ENCODE measurements at places on chromosomes 13 and 19.

GRCh38 chr13:19967621-19968020 lies 9.1 kb downstream of the ZMYM2 start:
- peak; percentile 59 for DNase-seq

GRCh38 chr19:30105727-30106126 lies 163.7 kb downstream of the URI1 start:
- DNase-seq = no peak

DNA sequence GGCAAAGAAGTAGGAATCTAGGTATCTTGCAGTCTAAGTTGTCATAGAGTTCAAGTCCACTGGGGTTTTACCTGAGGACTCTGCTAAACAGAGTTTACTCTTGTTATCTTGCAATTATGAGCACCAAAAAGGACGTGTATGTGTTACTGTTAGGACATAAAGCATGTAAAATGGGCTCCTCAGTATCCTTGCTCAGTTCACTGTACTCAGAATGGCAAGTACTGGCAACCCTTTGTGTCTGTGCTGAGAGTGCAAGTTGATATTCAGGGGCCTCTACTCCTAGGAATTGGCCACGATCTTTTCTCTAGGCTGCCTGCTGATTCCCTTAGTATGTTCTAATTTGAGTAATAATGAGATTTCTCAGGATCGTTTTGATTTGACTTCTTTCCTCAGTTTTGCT lies 13.3 kb downstream of the TDRD3 start:
- no peak for DNase-seq

GRCh38 chr13:24348797-24349515 lies 39.6 kb downstream of the C1QTNF9 start:
- no peak for DNase-seq

DNA sequence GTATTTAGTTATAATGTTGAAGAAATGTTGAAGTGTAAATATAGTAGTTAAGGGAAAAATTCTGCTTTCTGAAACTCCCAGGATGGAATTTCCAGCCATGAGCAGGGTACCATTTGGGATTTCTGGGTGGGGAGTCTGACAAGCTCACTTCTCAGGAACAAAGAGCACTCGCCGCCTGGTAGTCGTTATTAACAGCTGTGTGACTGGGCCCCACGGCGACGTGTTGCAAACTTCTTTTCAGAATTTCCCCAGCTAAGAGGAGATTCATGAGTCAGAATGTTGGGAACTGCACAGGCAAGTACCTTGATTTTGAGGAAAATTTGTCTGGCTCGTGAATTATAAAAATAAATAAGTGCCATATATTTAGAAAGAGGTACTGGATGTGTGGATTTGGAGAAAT lies 103.7 kb downstream of the LACC1 start:
- no peak for DNase-seq

DNA sequence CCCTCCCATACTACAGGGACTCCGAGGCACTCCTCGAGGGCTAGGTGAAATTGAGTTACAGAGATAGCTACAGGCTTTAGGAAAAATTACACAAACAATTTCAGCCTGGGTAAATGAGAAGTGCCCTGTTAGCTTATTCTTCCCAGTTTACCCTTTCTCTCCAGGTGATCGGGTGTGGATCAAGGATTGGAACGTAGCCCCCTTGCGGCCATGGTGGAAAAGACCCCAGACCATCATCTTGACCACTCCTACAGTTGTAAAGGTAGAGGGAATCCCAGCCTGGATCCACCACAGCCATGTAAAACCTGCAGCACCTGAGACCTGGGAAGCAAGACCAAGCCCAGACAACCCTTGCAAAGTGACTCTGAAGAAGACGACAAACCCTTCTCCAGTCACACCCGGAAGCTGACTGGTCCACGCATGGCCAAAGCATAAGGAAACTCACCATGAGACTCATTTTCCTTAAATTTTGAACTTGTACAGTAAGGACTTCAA lies 600.6 kb downstream of the UQCRFS1 start:
- no peak for DNase-seq

GRCh38 chr13:28286263-28286662 lies 147.9 kb downstream of the PAN3 start:
- DNase-seq = no peak

GRCh38 chr19:2371656-2372055 lies 11.6 kb downstream of the TMPRSS9 start:
- DNase-seq = no peak

- DNase-seq = no peak
Measured at GRCh38 chr13:92745258-92745657, 481.3 kb upstream of the GPC6 start.

DNA sequence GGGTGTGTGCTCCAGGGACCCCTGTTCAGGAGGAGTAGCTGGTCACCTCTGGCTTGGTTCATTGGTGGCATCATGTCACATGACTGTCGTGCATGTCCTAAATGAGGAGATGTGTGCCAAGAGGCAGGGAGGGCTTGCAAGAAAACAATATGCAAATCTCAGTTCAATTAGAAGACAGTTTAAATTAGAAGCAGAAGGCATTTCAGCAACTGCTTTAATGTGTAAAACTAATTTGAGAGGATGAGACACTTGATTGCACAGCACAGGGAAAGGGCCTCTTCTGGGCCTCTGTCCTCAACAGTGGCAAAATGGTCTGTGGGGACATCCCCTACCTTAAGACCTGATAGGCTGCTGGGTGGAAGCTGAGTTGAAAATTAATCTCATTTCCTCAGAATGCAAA lies 54.6 kb downstream of the SPATA13 start:
- no peak for DNase-seq

DNA sequence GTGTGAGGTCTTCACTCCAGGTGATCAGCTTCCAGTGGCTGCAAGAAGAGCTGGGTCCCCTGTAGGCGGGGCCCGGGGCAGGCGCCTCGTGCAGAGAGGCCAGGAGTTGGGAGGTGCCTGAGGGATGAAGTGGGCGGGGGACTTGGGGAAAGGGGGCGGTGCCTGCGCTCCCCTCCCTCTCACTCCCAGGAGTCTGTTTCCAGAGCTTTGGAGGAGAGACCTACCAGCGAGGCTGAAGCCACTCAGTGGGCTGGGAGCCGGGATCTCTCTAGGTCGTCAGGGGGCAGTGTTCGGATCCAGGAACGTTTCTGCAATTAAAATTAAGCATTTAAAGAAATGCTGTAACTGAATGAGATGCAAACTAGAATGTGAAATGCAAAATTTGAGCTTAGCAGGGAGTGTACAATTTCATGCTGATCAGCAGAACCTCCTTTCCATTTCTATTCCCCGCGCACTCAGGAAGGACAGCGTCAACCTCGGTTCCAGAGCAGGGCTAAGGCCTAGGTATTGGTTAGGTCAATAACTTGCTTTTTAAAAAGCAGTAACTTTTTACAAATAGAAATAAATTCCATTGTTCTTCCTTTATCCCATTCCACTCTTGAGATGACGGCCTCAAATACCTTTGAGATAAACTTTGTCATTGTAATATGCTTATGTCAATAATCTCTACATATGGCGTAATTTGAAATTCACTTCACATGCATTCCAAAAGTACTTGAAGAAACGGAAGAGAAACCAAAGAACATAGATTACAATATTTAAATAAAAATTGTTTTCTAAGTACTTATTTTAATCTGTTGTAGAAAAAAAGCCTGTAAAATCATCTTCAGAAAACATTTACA lies 11.6 kb downstream of the ZNF160 start:
- DNase-seq = no peak

- no peak for DNase-seq
Measured at GRCh38 chr13:105200181-105200580, 1335.3 kb downstream of the EFNB2 start.

GRCh38 chr19:33194886-33195644 lies 935 bp downstream of the LRP3 start:
- DNase-seq = no peak

GRCh38 chr19:38389101-38389925 lies 816 bp downstream of the SPRED3 start:
- DNase-seq = no peak

- DNase-seq = no peak
Measured at GRCh38 chr13:112714376-112715174, 24.7 kb downstream of the ATP11A start.

GRCh38 chr19:19224852-19225494 lies 13.2 kb downstream of the NCAN start:
- DNase-seq = peak; percentile 93

- DNase-seq = no peak
Measured at GRCh38 chr13:79692846-79693245, 211.9 kb downstream of the NDFIP2 start.

- no peak for DNase-seq
Measured at GRCh38 chr13:45943965-45944364, 92.4 kb upstream of the SIAH3 start.

- no peak for DNase-seq
Measured at GRCh38 chr19:871446-872265, 12.2 kb downstream of the CFD start.

DNA sequence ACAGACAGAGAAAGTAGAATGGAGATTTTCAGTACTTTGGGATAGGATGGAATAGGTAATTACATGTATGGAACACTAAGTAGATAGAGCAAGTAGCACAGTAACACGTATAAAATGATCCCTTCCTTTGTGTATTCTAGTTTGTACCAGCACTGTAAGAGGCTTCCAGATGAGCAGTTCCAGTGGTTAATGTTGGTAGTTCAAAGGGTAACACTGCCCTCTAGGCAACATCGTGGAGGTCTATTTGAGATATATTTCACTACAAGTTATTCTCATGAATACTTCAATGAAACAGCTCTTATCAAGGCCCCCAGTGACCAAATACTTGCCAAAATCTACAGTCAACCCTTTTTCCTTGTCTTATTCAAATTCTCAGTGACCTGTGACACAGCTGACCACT lies 13.5 kb upstream of the ZNF563 start:
- peak; percentile 51 for DNase-seq

DNA sequence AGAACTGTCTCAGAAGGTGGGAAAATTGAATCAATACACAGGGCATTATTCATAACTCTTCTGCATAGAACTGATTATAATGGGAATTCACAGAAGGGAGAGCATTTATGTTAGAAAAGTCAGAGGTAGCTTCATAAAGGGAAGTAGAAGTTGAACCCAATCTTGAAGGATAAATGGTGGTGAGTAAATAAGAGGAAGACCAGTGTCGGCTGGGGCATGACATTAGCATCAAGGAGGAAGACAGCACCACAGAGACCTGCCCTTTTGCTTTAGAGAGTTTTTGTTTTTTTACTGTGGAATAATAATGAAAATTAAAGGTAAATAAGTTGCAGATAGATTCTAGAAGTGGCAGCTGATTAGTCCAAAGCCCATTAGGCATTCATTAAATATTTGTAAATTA lies 21.9 kb downstream of the CDC16 start:
- no peak for DNase-seq

DNA sequence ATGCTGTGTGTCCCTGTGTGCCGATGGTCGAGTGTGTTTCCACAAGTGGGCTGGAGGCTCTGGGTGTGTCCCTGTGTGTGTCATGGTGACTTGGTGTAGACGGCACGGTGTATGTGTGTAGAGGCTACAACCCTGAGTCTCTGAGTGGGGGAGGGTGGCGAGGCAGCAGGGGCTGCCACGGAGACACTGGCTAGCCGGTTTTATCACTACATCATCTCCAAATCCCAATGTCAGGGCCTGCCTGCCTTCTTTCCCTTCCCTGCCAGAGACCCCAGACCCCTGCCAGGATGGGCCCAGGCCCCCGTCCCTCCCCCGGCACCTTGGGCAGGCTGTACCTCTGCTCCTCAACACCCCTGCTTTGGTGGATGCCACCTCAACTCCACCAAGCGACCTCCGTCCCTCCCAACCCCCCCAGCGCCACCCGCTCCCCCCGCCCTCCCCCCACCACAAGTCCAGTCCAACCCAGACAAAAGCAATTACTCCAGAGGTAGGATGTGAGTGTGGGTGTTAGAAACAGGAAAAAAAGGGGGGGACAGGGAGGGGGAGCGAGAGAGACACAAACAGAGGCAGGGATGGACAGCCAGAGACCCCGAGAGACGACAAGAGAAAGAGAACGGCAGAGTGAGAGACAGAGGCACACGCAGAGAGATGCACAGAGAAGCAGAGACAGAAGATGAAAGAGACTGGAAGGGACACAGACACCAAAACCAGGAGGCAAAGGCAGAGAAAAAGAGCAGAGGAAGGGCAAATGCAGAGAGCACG lies 21.6 kb upstream of the POU2F2 start:
- DNase-seq = no peak

- no peak for DNase-seq
Measured at GRCh38 chr19:41356984-41357739, 3.4 kb upstream of the TGFB1 start.

- no peak for DNase-seq
Measured at GRCh38 chr13:52003541-52003940, 7.7 kb downstream of the ATP7B start.

DNA sequence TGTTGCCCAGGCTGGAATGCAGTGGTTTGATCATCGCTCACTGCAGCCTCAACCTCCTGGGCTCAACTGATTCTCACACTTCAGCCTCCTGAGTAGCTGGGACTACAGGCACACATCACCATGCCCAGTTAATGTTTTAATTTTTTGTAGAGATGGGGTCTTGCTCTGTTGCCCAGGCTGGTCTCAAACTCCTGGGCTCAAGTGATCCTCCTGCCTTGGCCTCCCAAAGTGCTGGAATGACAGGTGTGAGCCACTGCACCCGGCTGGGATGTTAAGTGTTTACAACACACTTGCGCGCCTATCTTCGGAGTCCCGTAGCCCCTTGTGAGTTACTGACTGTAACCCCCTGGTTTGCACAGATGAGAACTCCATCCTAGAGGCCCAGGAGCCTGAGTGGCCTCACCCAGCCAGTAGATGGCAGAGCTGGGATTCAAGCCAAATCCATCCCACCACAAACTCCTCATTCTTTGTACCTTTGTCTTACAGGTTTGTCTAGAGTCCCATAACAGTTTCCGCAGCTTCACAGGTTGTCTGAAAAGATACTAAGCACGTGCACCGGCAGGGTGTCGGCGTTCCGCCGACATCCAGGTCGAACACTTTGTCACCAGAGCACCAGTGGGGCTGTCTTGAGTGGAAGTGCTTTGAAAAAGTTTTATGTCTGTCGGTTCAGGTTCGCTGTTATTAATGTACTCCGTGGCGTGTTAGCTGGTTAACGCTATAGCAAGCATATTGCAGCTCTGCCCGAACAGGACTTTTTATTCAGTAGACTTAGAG lies 14.7 kb downstream of the MAG start:
- peak; percentile 14 for DNase-seq

DNA sequence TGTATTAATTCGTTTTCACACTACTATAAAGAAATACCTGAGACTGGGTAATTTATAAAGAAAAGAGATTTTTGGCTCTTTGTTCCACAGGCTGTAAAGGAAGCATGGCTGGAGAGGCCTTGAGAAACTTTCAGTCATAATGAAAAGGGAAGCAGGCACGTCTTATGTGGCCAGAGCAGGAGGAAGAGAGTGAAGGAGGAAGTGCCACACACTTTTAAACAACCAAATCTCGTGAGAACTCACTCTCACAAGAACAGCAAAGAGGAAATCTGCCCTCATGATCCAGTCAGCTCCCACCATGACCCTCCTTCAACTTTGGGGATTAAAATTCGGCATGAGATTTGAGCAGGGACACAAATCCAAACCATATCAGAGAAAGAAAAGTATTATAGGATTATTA lies 1255.9 kb upstream of the MIR17HG start:
- no peak for DNase-seq

DNA sequence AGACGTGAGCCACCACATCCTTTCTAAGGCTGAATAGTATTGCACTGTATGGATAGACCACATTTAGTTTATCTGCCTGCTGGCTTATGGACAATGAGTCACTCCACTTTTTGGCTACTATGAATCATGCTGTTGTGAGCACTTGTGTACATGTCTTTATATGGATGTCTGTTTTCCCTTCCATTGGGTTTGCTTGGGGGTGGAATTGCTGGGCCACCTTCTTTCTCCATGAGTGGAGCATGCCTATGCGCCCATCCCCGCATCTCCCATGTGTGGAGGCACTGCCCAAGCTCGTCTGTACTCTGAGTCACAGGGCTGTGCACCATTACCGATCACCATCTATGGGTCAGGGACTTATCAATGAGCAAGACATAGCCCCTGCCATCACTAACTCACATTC lies 127.2 kb upstream of the GJB6 start:
- DNase-seq = peak; percentile 19
